ENCODE measurements at places on chromosomes 7 and 10.
A peak's percentile ranks its signal among the peaks of the same experiment; 100 is the strongest.

DNA sequence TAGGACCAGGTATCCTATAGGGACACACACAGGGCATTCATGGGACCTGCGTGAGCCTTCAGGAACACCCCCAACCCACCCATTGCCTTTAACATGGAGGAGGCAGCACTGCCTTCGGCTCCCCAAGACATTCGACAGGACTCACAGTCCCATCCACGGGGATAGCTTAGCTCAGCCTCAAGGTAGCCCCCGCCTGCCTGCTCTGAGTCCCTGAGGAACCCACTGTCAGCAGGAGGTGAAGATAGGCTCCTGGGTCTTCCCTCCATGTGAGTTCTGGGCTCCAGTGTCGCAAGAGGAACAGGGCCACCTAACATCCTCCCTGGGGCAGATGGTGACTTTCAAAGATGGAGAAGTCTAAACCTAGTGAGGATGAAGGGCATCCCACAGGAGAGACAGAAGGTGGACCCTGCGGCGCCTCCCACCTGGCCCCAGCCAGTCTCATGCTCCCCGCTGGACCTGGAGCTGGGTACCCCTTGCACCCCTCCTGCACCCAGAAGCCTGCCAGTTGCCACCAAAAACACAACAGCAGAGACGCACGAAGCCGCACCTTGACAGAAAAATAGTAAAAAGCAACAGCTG is 4.9 kb upstream of the ADIRF start:
- no peak for DNase-seq

DNA sequence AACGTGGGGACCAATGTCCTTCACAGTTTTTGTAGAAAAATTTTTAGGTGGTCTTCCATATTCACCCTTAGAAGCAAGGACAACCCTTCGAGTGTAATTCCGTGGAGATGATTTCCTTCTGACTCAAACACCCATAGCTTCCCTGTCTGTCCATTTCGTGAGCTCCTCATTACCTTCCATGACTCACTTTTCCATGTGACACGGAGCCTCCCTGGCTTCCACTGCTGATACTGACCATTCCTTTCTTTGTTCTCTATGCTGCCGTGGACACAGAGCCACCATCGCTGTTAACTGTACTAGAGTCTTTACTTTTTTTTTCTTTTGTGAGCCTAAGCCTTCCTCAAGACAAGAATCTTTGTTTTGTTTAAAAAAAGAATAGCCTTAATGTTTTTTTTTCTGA is 12.5 kb upstream of the ARMS2 start:
- DNase-seq = no peak

DNA sequence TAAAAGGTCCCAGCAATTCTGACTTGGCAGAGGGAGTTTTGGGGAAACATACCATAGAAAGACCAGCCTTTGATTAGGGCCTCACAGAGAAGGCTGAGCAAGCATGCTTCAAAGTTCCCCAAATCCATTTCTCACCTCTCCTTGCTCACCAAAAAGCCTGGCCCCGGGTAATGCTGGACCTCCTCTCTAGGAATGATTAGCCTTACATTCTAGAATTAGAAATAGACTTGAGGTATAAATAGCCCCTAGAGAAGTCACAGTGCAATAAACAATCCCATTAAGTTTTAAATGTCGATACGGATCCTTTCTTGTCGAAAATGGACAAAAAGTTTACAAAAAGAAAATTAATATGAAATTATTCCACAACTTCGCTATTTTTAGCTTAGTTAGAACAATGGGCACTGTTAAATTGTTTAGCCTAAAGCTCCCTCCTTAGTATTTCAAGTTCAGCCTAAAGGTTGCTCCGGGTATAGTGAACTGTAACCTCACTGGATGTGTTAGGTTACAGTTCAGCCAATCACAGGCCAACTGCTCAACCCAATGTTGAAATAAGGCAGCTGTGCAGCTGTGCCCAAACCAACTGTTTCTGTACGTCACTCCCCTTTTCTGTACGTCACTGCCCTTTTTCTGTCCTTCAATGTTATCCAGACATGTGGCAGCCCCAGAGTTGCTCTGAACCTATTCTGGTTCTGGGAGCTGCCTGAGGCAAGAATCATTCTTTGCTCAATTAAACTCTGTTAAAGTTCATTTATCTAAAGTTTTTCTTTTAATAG is 7.9 kb upstream of the GSDME start:
- DNase-seq = no peak

DNA sequence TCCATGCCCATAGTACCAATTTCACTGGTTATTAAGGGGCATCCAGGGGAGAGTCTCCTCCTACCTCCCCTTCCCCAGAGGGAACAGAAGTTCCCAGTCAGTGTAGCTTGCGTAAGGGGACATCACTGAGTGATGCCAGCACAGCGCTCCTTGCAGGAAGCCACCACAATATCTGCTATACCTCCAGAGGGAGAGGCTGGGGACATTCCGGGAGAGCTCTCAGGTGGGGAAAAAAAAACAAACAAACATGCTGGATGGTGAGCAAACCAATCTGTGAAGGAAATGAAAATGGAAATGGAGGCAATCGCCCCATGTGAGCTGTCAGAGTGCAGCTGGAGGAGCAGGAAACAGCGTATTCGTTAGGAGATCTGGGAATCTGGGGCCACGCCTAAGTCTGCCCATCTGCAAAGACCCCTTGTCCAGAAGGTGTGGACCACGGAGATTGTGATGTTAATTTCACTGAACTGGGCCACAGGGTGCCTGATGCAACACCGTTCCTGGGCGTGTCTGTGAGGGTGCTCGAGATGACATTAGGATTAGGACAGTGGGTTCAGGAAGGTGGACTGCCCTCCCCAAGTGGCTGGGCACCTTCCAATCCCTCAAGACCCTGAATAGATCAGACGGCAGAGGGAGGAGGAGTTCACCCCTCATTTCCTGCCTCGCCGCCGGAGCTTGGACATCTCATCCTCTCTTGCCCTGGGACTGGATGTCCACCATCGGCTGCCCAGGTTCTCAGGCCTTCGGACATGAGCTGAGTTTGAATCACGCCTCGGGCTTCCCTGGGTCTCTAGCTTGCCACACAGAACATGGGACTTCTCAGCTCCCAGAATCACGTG is 30.5 kb downstream of the GNA12 start:
- no peak for DNase-seq

- no peak for DNase-seq
Observed at GRCh38 chr10:37854626-37855025, 2.8 kb downstream of the ZNF248 start.

DNA sequence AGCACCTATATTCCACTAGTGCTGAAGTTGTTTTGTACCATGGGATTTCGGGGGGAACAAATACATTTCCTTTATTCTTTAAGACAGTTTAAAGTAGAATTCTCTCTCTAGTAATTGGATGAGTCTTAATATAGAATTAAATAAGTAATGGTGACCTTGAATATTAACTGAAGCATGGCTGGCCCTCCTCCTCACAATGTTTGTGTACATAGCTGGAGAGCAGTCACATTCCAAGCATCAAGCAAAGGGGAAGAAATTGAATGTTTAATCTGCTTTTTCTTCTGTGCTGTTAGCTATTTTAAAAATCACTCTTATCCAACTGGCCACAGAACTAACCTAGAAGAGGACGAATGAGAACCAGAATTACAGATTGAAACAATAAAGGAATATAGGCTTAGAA is 906.9 kb downstream of the CCSER2 start:
- DNase-seq = no peak

DNA sequence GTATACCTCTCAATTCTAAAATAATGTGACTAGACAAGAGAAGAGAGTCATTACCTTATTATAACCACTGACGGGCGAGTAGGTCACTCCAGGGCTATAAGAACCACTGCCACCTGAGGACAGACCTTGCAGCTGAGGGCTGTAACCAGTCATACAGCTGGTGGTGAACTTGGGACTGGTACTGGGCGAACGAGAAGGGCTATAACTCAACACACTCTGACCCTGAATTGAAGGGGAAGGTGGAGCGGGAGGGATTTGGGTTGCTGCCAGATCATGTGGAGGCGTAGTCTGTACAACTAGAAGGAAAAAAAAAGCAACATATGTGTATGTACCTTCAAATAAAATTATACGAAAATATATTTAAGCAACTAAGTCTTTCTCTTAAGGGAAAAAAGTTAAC is 3.4 kb downstream of the TMEM209 start:
- no peak for DNase-seq

- DNase-seq = no peak
Observed at GRCh38 chr7:4931943-4932342, 27.0 kb downstream of the MMD2 start.

DNA sequence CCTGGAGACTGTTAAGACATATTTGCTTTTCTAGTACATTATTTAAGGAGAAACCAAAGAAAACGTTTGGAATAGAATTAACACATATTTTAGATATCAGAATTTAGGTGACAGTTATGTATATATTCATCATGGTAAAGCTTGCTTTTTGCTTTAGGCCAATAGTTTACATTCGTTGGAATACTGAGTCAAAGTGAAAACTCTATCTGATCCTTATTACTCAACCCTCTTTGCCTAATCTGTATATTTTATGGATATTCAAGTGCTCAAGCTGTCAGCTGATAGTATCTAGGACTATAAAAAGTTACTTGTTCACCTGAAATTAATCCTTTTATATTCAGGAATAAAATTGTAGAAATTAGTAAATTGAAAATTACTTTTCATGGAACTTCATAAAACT is 61.1 kb downstream of the VPS50 start:
- no peak for DNase-seq

- DNase-seq = peak; percentile 58
Observed at GRCh38 chr10:46787321-46787615, 124.0 kb upstream of the PTPN20 start.

DNA sequence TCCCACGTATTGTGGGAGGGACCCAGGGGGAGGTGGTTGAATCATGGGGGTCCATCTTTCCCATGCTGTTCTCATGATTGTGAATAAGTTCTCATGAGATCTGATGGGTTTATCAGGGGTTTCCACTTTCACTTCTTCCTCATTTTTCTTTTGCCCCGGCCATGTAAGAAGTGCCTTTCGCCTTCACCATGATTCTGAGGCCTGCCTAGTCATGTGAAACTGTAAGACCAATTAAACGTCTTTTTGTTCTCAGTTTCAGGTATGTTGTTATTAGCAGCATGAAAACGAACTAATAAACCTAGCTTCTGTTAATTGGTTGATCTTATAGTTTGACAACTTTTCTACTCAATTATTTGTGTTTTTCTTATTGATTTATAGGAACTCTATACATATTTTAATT is 206.3 kb downstream of the NXPH1 start:
- DNase-seq = no peak

- DNase-seq = no peak
Observed at GRCh38 chr10:120657371-120657770, 193.8 kb upstream of the WDR11 start.

DNA sequence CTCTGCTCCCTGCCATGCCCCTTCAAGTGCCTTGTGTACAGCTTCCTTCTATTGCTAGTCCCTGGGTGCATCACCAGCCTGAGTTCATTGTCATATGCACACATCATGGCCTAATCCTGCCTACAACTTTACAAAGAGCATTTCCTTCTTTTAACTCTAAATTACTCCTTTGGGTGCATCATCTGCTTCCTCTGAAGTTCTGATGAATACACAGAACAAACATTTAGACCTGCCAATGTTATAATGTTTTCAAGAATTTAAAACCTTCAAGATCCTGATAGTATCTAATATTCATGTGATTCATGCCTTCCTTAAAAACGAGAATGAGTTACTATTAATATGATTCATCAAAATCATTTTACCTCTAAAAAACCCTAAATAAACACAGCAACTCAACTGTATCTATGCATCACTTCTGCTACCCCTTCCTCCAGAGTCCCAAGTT is 357.1 kb downstream of the MAGI2 start:
- no peak for DNase-seq

GRCh38 chr10:59801171-59801570 is 47.9 kb upstream of the MRLN start:
- no peak for DNase-seq

DNA sequence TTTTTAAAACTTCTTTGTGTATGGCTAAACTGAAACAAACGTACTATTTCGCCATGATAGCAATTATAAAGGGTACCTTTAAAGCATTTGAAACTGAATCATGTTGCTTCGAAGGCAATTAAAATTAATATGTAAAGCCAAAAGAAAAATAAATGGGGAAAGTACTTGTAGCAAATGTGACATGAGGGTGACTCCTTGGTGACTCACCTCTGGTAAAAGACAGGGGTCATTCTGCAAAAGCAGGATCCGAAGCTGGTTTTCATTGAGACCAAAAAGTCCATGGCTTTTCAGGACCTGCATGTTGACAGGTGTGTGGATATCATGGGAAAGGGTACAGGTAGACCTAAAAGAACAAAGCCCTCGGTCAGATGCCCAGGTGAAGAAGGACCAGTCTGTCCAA is 1.5 kb downstream of the ZC3HAV1L start:
- no peak for DNase-seq

DNA sequence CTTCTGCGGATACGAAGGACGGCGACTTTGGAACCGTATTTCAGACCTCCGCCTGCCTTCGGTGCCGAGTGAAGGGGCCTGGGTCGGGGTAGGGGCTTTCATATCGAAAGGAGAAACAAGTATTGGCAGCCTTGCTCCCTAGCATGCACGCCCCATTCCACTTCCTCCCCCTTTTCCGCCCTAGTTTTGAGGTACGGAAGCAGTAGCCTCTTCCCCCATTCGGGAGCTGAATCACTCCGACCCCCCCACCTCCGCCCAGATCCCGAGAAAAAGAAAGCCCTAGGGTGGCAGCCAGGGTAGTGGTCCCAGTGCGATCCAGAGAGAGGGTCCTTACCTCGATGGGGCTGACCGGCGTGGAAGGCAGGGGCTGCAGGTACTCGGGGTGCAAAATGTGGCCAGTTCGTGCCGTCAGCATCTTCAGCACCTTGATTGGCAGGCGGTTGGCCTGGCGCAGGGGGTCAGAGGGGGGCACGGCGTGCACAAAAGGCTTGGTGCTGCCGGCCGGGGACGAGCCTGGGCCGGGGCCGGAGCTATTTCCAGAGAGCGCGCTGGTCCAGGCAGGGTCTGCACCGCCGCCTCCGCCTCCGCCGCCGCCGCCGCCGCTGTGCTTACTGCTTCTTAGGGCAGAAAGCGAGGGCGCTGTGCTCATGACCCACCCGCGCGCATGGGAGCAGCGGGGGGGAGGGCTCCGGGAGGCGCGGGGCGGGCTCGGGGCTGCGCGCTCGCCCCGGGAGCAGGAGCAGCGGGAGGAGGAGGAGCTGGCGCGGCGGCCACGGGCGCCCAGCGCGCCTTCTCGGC is 594 bp downstream of the ZNF503 start:
- DNase-seq = no peak

- DNase-seq = peak; percentile 82
Observed at GRCh38 chr7:47373871-47374451, 207.9 kb downstream of the TNS3 start.

DNA sequence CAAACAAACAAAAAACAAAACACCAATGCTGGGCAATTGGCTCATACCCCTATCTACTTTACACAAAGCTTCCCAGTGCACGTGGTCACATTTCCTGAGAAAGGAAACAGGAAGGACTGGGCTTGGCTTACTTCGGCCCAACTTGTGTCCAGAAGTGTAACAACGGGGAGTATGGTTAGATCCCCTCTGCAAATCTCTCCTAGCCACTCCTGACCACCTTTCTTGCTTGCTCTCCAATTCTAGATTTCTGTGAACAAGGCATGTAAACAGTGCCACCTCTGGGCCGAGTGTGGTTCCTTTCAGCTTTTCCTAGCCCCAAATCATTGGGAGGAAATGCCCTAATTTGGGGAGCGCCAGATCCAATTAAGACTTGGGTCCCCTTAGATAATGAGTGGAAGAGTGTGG is 21.0 kb upstream of the FRAT2 start:
- DNase-seq = no peak

GRCh38 chr7:139560678-139561077 is 37.2 kb downstream of the CLEC2L start:
- no peak for DNase-seq

- DNase-seq = no peak
Observed at GRCh38 chr10:110529596-110530011, 31.9 kb downstream of the DUSP5 start.

GRCh38 chr7:74560086-74560719 is 97.3 kb upstream of the GTF2I start:
- no peak for DNase-seq
